Stimulated activated memory B cell treated with anti-CD40 and anti-IgM and Interleukin-4, amounts not matched to agents 10 μg/mL and 1 μg/mL and 100 μg/mL, for 72 hours (primary cell): ENCODE measurements at places on chromosomes 7 and 10.

DNA sequence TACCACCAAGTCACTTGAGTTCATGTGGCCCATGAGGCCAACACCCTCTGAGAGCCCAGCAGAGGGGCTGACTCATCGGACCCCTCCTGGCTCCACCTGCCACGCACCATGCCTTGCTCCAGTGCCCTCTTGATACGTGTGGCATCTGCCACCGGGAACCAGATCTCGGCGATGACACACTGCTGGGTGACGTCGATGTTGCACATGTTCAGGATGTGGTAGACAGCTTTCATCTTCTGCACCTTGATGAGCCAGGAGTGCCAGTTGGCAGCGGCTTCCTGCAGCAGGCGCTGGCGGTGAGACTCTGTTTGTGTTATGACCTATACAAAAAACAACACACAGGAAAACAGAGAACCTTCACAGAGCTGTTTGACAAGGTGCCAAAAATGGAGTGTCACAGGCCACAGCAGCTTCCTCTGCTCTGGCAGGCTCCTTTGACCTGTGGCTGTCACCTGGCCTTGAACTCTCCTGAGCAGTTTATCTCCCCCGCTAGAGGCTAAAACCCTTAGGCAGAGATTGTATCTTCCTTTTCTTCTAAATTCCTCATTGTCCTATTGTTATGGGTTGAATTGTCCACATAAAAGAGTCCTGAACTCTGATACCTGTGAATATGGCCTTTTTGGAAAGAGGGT lies 45.2 kb upstream of the TMEM213 start:
- ATAC-seq: peak; percentile 61

DNA sequence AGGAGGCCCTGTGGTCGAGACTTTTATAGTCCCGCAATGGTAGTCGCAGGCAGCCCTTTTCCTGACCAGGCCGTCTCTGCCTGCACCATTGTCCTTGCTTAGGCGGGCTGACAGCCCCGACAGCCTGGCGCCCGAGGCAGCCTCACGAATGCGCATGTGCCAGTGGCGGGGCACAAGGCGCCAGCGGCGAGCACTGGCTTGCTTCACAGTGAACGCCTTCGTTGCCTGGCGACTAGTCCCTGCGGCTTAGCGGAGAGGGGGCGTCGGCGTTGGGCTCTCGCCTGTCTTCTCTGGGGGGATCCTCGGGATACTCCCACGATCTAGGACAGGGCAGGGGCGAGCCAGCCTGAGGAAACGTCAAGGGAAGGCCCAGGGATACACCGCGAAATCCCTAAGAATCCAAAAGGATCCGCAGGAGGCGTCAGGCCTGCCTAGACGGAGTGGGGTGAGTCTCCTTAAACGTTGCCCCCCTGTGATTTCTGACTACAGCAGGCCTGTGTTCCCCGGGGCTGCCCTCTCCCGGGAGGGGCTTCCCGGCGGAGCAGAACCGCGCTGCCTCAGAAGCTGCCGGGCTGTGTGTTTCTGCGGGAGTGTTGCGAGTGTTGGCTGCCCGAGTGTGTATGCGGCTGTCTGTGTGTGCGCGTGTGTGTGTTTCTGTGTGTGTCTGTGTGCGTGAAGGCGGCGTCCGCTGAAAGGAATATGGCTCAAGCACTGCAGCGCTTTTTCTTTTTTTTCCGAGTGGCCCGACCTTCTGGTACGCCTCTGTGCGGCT lies 20.5 kb upstream of the ZNF273 start:
- peak; percentile 58 for ATAC-seq

- no peak for ATAC-seq
Observed at GRCh38 chr10:17427666-17428350, 26.6 kb downstream of the ST8SIA6 start.

DNA sequence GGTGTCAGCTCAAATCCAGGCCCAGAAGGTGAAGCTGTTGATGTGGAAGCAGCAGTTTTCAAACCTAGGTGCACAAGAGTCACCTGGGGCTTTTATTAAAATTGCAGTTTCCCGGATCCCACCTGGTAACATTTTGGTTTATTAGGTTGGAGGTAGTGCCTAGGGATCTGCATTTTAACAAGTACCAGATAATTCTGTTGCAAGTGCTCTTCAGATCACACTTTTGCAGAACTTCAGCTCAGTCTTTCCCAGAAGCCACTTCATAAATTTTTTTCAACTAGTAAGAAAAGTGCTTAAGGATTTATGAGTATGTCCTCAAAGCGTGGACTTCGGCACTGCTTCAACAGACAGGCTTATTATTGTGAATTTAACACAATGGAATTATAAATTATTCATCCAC lies 213.8 kb downstream of the ADRA2A start:
- ATAC-seq: no peak

- no peak for ATAC-seq
Observed at GRCh38 chr10:113518415-113518814, 34.4 kb upstream of the HABP2 start.

- no peak for ATAC-seq
Observed at GRCh38 chr10:101097881-101098280, 33.2 kb upstream of the TLX1 start.

DNA sequence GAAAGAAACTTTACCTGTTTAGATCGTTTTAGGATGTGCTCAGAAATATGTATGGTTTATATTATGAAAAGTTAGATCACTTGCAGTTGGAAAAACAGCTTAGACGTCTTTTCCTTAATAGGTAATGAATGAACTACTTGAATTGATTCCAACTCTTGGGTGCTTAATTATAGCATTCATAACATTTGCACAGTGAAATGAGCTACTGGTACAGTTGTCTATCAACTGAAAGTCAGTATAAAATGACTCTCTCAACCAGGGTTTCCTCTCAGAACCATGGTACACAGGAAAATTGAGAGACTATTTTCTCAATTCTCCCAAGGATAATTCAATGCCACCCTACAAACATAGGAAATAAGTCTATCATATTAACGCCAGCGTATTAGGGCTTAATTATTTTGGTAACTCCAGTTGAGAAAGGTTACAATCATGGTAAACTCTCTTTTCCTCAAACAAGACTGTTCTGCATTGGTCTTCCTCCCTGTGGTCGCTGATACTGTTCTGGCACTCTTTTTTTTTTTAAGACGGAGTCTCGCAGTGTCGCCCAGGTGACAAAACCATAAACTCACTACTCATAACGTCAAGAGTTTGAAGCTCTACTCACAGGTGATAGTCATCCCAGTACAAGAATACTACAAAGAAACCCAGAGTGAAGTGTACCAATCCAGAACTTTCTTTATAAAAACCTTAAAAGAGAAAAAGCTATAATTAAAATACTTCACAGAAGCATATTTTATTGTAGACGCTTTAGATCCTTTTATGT lies 2.0 kb downstream of the ANLN start:
- no peak for ATAC-seq

GRCh38 chr7:16136896-16137295 lies 284.4 kb downstream of the CRPPA start:
- no peak for ATAC-seq

DNA sequence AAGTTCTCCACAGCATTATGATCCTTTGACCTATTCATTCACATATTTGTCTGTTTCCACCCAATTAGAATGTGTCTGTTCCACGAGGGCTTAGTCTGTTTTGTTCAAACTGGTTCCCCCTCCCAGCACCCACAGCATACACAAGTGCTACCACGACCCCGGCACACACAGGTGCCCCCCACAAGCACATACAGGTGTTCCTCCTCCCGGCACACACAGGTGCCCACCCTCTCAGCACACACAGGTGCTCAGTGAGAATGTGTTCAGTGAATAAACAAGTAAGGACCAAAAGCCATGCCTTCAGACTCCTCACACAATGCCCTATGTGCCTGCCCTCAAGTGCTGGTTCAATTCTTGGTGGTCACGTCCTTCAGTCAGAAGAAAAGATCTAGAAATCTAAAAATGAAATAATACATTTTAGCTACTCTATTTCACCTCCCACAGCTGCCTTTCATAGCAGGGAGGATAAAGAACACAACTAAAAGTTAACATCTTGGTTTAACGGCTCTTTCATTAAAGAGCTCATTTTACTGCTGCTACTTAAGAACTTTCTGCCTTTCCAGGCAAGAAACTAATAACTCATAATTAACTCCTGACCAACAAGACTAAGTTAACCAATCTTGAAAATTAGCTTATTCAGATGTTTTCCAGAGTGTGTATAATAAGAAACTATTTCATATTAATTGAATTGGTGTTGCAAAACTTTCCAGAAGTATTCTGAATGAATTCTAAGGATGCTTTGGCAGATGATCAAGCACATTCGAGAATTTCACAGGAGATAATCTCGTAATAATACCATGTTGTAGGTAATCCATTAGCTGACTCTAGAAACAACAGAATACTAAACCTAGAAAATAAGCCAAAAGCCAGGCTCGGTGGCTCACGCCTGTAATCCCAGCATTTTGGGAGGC lies 2.3 kb downstream of the DNMBP start:
- no peak for ATAC-seq

GRCh38 chr7:84291756-84292155 lies 97.2 kb upstream of the SEMA3A start:
- no peak for ATAC-seq

DNA sequence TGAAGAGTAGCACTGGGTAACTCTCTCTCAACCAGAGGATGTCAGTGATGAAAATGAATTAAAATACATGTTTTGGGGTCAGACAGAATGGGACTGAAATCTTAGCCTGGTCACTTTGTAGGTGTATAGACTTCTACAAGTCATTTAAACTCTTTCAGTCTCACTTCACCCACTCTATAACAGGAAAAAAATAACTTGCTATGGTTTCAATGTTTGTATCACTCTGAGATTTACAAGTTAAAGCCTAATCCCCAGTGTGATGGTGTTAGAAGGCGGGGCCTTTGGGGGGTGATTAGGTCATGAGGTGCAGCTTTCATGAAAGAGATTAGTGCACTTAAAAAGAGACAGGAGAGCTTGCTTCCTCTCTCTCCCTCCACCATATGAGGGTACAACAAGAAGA lies 134.8 kb downstream of the INHBA start:
- ATAC-seq: peak; percentile 14

- ATAC-seq: no peak
Observed at GRCh38 chr10:46524472-46525176, 31.8 kb downstream of the GPRIN2 start.

DNA sequence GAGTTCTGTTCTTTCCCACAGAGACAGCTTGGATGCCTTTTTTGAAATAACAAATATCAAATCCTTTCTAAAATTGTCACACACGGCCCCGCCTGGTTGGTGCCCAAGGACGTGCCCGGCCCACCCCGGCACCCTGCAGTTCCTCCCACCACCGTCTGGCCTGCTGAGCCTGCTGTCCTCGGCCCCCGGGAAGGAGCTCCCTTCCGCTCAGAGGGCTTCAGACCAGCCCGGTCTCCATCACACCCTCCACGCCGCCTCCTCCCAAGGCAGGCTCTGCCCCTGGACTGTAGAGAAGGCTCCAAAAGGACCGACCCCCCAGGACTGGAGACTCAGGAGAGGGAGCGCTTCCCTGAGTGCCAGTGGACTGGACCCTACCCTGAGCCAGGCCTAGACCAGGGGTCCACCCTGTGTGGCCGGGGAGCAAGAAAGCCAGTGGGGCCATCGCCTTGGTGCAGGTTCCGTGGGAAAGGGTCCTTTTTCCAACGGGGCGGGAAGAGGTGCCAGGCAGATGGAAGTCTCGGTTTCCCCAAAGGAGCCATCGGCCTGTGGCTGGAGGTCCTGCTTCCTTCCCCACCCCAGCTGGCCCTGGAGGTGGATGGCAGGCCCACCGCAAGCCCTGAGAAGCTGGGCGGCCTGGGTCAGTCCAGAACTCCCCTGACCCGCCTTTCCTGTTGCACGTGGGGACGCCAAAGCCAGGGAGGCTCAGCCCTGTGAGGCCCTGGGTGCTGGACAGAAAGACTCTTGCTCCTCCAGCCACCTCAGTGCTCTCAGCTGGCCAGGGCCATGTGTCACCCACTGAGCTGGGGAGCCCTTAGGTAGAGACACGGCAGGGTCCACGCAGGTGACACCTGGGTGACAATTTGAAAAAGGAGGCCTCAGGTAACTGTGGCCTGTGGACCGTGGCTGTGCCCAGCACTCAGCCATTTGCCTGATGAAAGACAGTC lies 69.8 kb downstream of the PWWP2B start:
- no peak for ATAC-seq

GRCh38 chr10:101291331-101292193 lies 62.3 kb upstream of the LBX1 start:
- ATAC-seq: peak; percentile 56

- no peak for ATAC-seq
Observed at GRCh38 chr10:97916586-97916985, 66.9 kb downstream of the GOLGA7B start.

DNA sequence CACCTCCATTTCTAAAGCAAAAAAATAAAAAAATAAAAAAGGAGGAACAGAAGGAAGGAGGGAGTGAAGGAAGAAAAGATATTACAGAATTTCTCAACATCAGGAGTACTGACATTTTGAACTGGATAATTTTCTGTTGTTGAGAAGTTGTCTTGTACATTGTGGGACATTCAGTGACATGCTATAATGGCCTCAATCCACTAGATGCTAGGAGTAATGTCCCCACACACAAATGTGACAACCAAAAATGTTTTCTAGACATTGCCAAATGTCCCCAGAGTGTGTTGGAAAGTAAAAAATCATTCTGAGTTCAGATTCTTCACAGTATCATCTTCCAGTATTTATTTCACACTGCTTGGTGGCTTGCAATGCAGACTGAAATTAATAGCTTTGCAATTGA lies 6.5 kb downstream of the ZNF438 start:
- no peak for ATAC-seq

GRCh38 chr7:5470816-5471215 lies 47.2 kb upstream of the TNRC18 start:
- ATAC-seq: no peak

GRCh38 chr10:123241391-123242141 lies 87.4 kb downstream of the BUB3 start:
- peak; percentile 75 for ATAC-seq
